ENCODE measurements at places on chromosomes 2 and 18.

DNA sequence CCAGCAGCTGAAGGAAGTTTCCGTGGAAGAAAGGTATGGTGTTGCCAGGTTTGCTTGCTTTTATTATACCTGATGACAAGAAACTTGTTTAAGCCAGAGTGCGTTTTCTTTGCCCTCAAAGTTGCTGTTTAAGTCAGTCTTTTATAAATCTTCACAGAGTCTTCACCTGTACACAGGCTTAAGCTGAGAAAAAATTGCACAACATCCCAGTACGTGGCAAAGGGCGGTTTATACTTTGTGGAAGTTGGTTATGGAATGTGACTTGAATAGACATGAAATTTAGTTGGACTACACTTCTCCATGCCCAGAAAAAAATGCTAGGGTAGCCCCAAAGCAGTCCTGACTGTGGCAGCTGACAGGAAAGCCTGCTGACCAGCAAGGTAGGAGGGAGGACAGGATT lies 121.5 kb downstream of the RTN4 start:
- DNase-seq, result no peak

DNA sequence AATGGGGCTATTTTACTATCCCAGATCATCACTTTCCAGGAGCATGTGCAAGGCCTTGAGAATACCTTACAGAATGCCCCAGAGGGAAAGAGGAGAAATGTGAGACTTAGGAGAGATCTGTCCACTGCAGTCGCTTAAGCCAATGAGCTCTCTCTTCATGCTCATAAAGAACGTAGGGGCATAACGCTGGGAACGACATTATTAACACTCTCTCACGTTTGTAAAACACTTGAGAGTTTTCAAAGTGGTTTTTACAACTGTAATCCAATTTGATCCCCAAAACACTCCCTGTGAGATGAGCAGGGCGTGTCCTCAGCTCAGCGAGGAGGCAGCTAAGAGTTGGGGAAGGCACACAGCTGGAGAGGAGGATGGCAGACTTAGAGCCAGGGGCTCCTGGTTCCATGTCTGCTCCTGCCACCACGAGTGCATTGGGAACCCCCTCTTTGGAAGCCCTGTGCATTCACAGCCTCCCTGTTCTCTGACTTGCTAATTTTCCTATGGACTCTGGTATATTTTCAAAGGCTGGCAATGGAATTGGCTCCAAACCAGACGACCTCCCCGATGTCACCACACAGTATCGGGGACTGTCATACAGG lies 97.4 kb downstream of the PLB1 start:
- DNase-seq, result no peak

- no peak for DNase-seq
These were observed 62.4 kb downstream of the ANKRD62 start for GRCh38 chr18:12155996-12156395.

GRCh38 chr2:217604527-217605194 lies 398.1 kb downstream of the TNS1 start:
- no peak for DNase-seq

GRCh38 chr2:3643371-3644245 lies 14.4 kb upstream of the ALLC start:
- no peak for DNase-seq
